Left ventricle myocardium inferior (tissue), 1 donor: ENCODE measurements at places on chromosomes 3 and 15. TPM values are rescaled to one million over a fixed set of nuclear protein-coding genes. Genes with fewer than 3 reads are reported as not detected.

DNA sequence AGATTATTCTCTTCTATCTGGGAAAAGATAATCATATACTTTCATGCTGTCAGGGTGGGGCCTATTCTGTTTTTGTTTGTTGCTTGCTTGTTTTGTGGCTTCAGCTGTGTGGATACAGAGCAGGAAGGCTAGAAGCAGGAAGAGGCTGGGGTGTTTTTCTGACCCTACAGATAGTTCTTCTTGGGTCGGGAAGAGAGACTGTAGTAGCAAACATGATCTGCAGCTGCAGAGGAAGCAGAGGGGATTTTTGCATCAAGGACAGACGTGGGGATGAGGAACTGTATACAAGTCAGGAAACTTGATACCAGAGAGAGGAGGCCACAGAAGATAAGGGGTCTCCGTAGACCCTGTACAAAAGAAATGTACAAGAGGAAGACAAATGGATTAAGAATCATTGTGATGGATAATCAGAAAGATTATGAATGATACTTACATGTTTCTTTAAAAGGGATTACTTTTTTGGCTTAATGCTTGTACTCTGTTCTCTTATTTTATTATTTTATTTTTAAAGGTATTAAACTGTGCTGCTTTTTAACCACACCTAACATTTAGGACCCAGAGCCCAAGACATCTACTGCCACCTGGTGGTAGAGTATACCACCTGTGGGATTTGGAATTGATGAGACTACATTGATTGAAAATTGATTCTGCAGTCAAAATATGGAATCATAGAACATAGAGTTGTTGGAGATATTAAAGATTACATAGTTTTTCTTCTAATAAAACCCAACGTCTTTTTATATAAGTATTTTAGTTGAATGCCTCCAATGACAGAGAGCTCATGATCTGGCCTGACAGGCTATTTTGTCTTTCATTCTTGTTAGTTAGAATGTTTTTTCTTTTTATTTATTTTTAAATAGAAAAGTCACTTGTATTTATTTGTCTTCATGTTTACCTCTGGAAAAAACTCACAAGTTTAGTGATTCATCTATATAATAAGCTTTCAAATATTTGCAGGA, 87.3 kb upstream of the ROPN1 start:
- DNase-seq, result no peak

DNA sequence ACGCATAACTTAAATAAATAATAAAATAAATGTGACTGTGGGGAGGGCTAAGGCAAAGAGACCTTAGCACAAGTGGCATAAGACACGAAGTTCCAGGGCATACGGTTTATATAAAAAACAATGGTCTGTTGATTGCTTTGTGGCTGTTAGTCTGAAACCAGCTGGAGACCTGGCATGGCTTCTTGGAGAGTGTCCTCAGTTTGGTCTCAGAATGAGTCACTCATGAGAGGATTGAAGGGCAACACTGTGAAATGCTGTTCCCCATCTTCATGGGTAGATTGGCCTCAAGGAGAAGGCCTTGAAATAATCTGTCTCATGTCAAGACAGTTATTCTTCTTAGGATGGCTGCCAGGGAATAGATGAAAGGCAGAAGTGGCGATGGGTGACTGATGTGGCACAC, 62.2 kb downstream of the SOX2 start:
- no peak for DNase-seq

The CYP19A1 gene
- 0.60 TPM for total RNA-seq

- DNase-seq, result no peak
Observed at GRCh38 chr3:117102426-117102825, 392.8 kb downstream of the TUSC7 start.

DNA sequence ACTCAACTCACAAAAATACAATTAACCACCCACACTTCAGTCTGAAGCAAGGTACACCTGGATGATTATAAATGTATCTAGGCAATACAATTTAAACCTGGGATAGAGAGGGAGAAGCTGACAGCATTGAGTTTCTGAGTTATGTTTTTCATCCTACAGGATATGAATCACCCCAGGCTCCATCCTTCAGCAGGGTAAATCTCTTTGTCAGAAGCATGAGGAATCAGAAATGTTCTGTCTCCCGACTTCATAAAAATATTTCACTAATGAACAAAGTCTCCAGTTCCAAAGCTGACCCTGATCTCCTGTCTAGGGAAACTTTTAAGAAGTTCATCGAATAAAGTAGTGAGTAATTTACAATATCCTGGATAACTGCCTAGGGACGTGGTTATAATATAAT, 25.5 kb upstream of the FRMD4B start:
- no peak for DNase-seq

- DNase-seq, result no peak
Observed at GRCh38 chr3:114319453-114319852, 25.6 kb downstream of the TIGIT start.

The HTR3E gene
- not detected for total RNA-seq

- DNase-seq, result no peak
Observed at GRCh38 chr3:183506674-183507320, 48.7 kb downstream of the KLHL6 start.

DNA sequence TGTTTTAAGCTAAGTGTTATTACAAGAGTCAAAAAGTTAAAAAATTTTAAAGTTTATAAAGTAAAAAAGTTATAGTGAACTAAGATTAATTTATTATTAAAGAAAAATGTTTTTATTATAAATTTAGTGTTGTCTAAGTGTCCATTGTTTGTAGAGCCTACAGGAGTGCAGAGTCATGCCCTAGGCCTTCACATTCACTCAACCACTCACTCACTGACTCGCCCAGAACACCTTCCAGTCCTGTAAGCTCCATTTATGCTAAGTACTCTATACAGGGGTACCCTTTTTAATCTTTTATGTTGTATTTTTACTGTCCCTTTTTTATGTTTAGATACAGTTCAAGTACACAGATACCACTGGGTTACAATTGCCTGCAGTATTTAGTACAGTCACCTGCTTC, 37.2 kb downstream of the EEFSEC start:
- DNase-seq, result no peak

DNA sequence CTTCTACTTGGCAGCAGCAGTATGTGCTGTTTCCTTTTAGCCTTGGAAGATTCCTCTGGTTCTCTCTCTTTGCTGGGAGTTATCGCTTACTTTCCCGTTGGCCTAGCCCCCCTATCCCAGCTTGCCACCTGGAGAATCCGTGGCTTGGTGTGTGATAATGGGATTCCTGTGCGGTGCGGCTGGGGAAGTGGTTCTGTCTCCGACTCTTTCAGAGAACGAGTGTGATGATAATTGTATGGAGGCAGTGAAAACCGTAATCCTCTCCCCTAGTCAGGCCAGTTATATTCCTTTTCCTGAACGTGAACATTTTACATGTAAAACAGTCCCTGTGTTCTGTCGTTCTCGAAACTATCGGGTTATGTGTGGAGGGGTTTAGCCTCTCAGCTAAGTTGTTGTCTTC, 300.1 kb upstream of the C2CD4B start:
- DNase-seq, result no peak

- no peak for DNase-seq
Observed at GRCh38 chr3:164752812-164753211, 325.5 kb downstream of the SI start.

DNA sequence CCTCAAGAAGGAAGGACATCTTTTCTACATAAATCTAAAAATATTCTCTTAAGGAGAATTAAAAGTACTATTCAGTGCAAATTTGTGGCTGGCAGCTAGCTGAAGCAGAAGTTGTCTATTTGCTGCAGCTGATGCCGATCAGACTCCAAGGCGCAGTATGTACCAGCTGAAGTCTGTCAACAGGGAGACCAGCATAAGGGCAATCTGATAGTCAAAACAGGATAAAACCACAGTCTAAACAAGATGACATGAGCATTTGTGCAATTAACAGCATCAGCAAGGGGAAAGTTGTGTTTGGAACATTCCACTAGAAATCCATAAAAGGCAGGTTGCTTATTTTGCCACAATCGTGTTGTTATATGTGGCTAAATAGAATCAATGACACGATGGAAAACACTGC, 198.2 kb upstream of the ROBO2 start:
- DNase-seq, result no peak

The EXD1 gene
- not detected for total RNA-seq

The BCHE gene
- 2.3 TPM for total RNA-seq

The POPDC2 gene
- total RNA-seq, result 512 TPM

- DNase-seq, result no peak
Observed at GRCh38 chr3:29751647-29752314, 470.9 kb downstream of the RBMS3 start.

- DNase-seq, result no peak
Observed at GRCh38 chr3:82715091-82715856, 953.8 kb upstream of the GBE1 start.

- no peak for DNase-seq
Observed at GRCh38 chr15:83472151-83472550, 25.0 kb downstream of the SH3GL3 start.

DNA sequence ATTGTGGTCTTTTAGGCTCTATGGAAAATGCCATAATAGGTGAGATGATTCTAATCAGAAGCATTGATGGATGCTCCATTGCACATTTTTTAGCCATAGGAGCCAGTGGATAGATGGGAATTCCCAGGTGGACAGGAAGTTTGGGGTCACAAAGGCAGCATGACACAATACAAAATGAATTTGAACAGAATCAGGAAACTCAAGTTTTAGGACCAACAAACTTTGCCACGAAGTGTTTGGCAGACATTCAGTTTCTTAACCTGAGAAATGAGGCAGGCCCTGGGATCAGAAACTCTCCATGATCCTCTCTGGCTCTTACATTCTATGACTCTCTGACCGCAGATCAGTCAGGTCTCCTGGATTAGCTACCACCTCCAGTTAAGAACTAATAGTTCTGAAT, 275.4 kb downstream of the TIGIT start:
- DNase-seq, result no peak

DNA sequence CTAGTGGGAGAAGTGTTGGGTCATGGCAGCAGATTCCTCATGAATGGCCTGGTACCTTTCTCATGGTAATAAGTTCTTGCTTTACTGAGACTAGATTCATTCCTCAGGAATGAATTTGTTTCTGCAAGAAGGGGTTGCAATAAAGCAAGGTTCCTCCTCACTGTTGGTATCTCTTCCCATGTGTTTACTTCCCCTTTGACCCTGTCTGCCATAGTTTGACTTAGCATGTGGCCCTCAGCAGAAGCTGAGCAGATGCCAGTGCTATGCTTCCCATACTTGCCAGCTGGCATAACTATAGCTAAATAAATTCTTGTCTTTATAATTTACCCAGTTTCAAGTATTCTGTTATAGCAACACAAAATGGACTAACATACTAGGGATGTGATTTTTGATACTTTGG, 163.6 kb upstream of the COL8A1 start:
- no peak for DNase-seq

DNA sequence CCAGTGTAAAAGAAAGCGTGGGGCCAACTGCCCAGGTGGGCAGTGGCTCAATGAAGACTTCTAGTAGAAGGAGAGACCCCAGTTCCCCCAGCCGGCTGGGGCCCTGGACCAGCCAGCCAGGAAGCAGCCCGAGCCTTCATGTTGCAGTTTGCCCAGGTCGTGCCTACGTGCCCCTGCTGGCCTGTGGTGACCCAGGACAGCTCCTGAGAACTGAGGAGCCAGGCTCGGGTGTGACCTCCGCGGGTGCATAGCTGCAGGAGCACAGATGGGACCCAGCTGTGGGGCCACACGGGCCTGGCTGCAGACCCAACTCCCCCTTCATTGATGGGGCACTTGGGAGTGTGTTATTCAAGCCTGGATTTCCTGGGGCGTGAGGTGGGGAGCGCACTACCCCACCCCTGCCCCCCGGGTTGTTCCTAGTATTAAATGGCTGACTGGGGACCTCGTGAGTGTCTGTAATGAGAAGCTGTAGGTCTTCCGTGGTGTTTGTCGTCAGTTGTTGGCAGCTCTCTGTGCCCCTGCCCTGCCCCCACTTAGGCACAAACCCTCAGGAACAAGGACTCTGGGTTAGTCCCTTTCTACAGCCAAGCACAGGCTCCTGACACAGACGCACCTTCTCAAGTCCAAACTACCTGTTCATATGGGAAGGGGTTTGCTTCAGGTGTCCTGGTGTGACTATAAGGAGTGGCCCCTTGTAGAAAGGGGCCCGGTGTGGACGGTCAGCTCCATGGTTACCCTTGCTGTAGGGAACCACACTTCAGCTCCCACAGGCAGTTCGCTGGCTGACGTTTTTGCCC, 39.1 kb downstream of the IDH2 start:
- DNase-seq, result no peak

- DNase-seq, result no peak
Observed at GRCh38 chr15:45802140-45802539, 167.3 kb downstream of the SQOR start.

The ZNF385D gene
- 2.3 TPM for total RNA-seq

DNA sequence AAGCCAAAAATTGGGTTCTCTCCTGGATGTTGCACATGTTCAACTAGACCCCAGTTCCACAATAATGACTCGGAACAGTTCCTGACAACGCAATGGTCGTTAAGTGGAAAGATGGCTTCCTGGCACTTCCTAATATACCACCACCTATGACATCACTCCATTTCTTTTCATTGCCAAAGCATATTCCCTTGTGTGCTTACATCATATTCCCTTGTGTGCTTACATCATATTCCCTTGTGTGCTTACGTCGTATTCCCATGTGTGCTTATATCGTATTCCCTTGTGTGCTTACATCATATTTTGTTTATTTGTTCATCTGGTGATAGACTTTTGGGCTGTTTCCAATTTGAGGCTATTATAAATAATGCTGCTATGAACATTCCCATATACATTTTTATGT, 39.2 kb downstream of the TFRC start:
- DNase-seq, result no peak

DNA sequence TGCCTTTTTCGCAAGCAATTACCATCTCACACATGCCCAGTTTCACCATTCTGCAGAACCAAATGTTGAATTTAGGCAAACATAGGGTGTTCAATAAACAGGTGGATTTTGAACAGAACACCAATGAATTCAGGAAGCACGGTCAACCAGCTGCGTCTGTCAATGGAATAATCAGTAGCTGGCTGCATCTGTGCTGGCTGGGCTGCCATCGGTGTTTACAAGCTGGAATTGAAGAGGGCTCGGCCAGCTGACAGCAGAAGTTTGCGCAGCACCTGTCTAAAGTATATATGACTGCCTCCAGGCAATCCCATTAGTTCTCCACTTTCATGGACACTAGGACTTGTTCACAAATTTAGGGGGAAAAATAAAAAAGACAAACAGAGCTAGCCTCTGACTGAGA, 996.4 kb upstream of the CFAP20DC start:
- no peak for DNase-seq

DNA sequence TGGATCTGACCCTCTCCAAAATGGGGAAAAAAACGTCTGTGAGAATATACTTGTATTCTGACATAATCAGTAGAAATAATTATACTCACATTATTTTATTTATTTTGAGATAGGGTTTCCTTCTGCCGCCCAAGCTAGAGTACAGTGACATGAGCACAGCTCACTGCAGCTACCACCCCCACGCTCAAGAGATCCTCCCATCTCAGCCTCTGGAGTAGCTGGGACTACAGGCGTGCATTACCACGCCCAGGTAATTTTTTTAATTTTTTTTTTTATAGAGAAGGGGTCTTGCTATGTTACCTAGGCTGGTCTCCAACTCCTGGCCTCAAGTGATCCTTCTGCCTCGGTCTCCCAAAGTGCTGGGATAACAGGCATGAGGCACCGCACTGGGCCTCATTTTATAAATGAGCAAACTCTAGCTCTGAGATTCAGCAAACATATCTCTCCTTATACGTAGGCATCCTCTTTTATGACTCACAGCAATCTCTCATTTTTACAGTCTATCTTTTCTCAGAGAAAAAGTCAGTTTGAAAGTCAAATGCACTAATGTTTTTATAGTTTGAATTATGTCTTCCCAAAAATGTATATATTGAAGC, 989 bp upstream of the VGLL3 start:
- no peak for DNase-seq
